ENCODE measurements at places on chromosomes 3 and 15.

- DNase-seq = no peak
These were observed 135.3 kb downstream of the DIPK2A start for GRCh38 chr3:144106970-144107369.

- DNase-seq = no peak
These were observed 35.6 kb downstream of the FRMD5 start for GRCh38 chr15:44159492-44159891.

DNA sequence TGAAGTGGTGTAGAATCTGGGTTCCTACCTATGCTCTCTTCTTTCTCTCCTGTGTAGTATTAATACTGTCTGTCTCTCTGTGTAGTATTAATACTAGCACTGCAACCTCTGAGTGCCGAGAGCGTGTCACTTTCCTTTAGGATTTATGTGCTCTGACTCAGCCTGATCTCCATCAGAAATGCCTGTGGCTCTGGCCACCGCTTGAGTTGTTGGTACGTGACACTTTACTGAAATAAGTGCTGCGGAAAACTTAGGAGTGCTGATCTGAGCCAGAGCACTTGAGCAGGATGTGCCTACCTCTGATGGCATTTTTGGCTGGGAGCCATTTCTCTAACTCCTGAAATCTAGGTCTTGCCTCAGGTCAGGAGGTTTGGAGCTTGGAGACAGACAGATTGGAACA lies 807.4 kb downstream of the SQOR start:
- no peak for DNase-seq

- no peak for DNase-seq
These were observed 7.8 kb downstream of the CLDND1 start for GRCh38 chr3:98514948-98515347.

GRCh38 chr3:135451037-135451785 lies 514.3 kb upstream of the PPP2R3A start:
- no peak for DNase-seq

- no peak for DNase-seq
These were observed 9.8 kb upstream of the VGLL4 start for GRCh38 chr3:11653298-11654055.

DNA sequence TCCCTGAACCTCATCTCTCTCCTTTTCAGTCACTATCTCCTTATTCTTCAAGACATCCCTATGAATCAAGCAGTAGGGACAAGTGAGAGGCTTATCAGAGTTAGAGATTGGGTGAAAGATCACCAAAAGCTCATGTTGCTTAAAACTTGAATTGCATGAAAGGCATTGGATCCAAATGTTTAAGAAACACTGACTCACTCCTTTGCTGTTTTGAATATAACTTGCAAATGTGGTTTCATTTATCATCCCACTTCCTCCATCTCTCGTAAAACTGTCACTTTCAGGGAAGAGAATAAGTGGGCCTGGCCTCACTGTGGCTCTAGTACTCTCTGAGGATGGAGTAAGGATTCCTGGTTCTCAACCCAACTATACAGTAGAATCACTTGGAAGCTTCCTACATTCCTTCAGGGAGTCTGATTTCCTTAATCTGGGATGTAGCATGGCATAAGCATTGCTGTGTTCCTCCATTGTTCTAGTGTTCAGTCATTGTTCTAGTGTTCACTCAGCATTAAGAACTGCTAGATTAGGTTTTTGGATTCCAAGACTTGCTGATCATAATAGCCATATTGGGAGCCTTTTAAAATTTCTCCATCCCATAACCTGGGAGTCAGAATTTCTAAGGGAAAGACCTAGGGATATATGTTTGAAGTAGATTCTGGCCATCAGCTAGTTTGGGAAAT lies 171.8 kb downstream of the TMEM108 start:
- peak; percentile 8 for DNase-seq

- DNase-seq = no peak
These were observed 864.3 kb downstream of the NSUN3 start for GRCh38 chr3:94927175-94927574.

GRCh38 chr3:158761350-158761749 lies 29.1 kb upstream of the RARRES1 start:
- no peak for DNase-seq

DNA sequence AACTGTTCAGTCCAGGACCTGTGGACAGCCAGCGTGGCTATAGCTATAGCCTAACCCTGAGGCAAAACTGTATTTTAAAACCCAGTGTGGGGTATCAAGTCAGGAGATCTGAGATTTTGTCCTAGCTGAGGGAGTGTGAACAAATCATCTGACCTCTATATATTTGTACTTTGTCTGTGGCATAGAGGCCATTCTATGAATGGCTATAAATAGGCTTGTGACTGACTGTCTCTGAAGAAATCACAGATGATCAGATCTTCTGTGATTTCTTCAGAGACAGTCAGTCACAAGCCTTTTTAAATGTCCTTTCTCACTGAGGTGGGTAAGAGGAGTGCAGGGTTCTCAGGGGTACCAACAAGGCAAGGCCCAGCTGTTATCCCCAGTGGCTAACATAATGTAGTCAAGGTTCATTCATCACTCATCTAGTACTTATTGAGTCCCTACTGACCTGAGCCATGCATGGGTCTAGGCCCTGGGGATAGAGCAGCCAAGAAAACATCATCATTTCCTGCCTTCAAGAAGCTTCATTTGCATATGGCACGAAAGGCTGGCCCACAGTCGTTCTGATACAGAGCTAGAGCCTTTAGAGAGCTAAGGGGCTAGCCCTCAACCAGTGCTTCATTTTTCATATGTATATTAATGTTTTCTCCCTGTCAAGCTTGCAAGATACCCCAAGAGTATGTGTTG lies 53.3 kb downstream of the TIPARP start:
- no peak for DNase-seq

DNA sequence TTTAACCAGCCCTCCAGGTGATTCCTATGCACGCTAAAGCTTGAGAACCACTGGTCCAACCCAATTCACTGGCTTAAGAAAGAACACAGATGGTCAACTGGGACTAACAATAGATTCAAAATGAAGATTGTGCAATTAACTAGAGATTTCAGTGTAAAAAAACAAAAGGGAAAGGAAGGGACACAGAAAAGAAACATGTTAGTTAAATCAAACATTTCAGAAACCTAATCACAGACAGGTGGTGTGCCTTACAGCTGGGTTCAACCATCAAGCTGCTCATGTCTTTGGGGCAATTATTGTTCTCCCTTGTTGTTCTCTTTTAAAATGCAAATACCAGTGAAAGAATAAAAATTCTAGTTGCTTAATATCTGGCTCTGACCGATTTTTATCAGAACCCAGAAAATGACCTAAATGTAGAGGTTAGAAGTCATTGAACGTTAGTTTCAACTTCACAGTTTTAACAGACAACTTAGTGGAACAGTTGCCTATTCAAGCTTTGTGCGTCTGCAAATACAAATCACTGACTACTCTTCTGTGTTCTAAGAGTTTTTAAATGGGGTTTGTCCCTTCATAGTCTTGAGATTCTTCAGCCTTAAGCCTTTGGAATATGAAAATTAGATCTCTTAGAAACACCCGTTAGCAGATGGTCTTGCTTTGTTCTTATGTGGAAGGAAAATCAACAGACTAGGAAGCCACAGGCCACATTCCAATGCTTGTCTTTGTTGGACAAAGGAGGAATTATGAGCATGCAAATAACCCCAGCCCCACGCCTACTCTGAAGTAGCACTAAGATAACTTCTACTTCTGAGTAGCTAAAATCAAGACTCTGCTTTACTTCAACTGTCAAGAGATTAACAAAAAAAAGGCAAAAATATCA lies 223.4 kb downstream of the ATP8B4 start:
- no peak for DNase-seq

DNA sequence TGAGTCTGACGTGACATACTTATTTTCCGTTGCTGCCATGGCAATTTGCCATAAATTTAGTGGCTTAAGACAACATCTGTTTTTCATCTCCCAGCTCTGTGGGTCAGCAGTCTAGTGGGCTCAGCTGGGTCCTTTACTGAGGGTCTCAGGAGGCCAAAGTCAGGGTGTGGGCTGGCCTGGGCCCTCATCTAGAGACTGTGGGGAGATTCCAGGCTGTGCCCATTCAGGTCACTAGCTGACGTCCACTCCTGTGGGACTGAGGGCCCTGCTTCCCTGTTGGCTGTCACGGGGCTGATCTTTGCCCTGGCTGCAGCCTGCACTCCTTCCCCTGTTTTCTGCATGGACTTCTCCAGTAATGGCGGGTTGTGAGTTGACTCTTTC lies 19.1 kb downstream of the FGD5 start:
- DNase-seq = no peak

- no peak for DNase-seq
These were observed 80.9 kb upstream of the TOPAZ1 start for GRCh38 chr3:44160818-44161217.

GRCh38 chr3:146896711-146897110 lies 291.6 kb upstream of the PLSCR5 start:
- no peak for DNase-seq

- DNase-seq = no peak
These were observed 374.8 kb upstream of the SLCO3A1 start for GRCh38 chr15:91478717-91479191.

DNA sequence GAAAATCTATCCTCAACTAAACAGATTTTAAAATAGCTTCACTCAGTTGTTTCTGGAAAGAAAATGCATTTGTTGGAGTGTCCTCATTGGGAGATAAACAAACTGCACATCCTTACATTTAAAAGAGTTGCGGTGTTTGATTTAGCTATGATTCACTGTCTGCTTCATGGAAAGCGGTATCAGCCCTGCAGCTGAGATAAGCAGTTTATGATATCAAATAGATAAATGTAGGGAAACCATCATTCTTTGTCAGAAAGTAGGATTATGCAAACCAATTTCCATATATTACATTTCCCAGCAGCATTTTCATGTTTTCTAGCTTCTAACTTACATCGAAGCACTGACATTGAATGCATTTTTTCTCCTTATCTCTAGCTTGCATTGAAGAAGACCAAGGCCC lies 698.9 kb downstream of the DIPK2A start:
- DNase-seq = no peak

GRCh38 chr3:10259036-10259435 lies 10.8 kb downstream of the TATDN2 start:
- no peak for DNase-seq

DNA sequence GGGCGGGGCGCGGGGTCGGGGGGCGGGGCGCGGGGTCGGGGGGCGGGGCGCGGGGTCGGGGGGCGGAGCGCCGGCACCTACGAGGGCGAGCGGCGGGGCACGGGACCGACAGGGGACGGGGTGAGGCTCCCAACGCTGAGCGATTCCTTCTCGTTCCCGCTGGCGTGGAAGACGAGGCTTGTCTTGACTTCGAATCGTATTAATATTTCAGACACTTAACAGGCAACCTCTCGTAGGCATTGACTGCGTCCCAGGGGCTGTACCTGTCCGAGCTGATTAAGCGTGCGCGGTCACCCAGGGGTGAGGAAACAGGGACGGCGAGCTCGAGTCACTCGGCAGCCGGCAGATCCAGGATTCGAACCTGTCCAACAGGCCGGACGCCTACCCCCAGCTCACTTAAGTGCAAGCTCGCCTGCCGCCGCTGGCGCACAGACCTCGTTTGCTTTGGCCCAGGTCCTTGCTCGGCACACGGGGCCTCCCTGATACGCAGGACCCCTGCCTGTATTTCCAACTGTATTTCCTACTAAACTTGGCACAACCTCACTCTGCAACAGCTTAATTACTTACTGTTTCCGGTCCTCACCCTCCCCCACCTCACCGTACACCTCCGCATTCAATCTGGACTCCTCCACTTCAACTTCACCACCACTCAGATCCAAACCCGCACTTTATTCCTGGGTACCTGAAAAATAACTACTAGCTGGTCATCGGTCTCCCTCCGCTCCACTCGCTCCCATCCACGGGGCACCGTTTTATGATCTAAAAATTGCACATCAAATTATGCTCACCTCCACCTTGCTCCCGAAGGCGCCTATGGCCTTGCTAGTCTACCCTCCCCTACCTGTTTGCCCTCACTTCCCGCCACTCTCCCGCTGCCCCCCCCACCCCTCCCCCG lies 722 bp upstream of the ZXDC start:
- no peak for DNase-seq

- DNase-seq = peak; percentile 84
These were observed 20.7 kb downstream of the SHF start for GRCh38 chr15:45166834-45167630.

DNA sequence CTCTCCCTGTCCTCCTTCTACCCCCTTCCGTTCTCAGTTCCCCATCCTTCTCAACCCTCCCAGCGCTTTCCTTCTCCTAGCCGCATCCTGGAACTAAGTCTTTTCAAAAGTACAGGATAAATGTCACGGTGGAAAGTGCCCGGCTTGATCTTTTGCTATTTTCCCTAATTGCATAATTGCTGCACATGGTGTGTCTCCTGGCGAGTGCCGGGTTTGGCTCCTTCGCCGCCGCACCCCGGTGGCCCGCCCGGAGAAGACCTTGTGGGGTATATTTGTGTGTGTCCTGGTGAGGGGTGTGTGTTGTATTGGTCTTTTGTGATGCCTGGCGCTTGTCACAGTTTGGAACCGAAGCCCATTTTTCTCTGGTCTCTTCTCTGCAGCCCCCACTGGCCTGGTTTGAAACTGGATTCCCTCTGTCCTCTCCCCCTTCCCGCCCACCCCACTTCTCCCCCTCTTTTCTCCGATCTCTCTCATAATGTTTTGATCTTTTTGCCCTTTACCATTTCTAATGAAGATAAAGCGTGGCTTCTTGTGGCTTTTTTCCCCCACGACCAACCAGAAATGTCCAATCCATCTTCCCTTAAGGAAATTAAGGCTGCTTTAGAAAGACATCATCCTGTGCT lies 692 bp downstream of the UBE2E2 start:
- DNase-seq = no peak

DNA sequence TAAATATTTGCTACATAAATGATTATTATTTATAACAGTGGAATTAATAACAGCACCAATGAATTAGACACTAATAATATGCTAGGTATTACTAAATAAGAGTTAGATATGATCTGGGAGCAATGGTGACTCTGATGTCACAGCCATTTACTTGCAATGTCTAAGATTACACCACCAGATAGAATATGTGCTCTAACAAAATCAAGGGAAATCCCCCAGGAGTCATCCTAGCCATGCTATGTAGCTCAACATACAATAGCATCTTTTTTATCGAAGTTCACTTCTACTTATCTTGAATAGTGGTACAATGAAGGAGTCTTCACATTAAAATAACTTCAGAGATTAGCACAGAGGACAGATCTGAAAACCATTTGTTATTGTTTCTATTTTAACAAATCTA lies 154.0 kb downstream of the FMN1 start:
- DNase-seq = no peak

DNA sequence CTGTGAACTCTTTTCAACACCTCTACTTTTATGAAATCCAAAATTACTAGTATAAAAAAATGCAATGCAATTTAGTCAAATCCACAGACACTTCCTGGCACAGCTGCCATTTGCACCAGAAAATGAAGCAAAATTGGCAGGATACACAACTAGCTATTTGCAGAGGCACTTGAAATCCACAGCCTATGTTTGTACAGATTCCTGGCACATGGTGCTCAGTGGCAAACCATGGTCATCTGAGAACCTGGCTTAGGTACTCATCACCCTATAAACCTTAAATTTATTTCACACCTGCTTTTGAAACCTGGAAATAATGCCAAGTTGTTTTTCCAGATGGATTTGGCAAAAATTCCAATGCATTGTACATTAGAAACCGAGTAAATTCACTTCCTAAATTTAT lies 20.2 kb upstream of the PPM1L start:
- DNase-seq = no peak

All from activated naive CD4-positive, alpha-beta T cell treated with anti-CD3 and anti-CD28 coated beads, Interleukin-2, amount 50 U/mL, for 72 hours (primary cell).